Activated T-helper 1 cell treated with Interleukin-2 at 50 U/mL for 16 hours (primary cell): ENCODE measurements at places on chromosomes 7 and 10.

GRCh38 chr7:90337106-90337505, 9.4 kb upstream of the GTPBP10 start:
- DNase-seq = no peak

DNA sequence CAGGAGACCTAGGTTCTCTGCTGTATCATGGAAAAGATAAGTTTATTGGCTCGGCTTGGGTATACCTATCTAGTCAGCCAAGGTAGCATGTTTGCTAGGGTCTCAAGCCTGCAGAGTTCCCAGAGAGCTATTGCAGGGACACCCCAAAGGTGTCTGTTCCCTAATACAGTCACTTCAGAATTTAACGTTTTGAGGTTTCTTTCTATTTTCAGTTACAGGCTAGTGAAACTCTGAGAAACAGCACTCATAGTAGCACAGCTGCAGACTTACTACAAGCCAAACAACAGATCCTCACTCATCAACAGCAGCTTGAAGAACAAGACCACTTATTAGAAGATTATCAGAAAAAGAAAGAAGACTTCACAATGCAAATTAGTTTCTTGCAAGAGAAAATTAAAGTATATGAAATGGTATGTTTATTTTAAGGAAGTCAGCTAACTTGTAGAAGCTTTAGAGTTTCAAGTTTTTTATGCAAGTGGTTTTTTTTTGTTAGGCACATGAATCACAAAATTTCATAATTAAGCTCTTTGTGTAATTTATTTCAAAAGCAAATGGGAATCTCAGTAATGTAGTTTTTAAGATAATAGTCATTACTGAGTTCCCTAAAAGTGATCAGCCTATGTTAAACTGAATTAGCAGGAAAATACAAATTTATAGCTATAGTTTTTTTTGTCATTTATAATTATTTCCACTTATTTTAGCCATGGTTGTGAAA, 54.9 kb downstream of the AKAP9 start:
- DNase-seq = no peak

GRCh38 chr10:80268266-80268665, 21.2 kb downstream of the MAT1A start:
- no peak for DNase-seq

GRCh38 chr10:43166880-43167497, 28.7 kb downstream of the CSGALNACT2 start:
- no peak for DNase-seq

DNA sequence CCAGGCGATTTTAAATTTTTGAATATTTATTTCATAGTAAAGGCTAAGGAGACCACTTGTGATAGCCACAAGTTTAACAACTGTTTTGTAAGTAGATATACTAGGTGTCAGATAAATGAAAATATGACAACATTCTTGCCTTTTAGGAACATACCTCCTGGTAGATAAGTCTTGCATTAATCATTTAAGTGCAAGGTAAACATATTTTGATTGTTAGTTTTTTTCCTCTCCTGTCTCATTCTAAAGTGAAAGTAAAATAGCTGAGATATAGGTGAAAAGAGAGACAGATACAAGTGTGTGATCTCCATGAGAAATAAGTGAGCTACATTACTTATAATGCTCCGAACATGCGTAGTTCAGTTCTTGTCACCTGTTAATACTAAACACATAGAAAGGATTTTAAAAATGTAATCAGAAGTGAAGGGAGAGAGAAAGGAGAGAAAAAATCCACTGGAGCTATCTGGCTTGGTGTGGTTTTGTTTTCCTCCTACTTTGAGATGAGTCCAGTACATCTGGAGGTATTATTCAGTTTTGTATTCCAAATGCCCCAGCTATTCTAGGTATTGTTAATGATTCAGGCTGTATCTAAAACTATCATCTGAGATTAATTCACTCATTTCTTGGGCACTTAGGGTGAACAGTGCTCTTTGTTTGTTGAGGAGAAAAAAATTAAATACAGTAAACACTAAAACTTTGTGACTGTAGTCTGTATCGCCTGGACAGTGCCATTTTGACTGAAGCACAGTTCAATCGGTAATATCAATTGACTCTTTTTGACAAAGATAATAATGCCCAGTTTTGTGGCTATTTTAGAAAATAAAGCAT, 21.2 kb downstream of the GLCCI1 start:
- DNase-seq = no peak

DNA sequence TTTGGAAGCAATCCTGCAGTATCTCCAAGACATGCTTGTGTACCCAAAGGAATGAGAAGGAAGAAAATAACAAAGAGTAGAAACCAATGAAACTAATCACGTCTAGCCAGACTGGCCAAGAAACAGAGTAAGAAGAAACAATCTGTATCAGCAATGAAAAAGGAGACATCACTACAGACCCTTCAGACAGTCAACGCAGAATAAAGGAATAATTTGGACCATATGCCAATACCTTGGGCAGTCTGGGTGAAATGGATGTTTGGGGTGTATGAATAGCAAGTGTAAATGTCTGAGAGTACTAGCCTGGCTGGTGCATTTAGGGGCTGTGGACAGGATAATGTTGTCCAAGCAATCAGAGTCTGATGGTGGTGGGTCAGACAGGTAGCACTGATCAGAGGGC, 61.1 kb downstream of the SLC29A4 start:
- no peak for DNase-seq

- no peak for DNase-seq
Measured at GRCh38 chr10:87092861-87093631, 1.6 kb downstream of the GLUD1 start.

DNA sequence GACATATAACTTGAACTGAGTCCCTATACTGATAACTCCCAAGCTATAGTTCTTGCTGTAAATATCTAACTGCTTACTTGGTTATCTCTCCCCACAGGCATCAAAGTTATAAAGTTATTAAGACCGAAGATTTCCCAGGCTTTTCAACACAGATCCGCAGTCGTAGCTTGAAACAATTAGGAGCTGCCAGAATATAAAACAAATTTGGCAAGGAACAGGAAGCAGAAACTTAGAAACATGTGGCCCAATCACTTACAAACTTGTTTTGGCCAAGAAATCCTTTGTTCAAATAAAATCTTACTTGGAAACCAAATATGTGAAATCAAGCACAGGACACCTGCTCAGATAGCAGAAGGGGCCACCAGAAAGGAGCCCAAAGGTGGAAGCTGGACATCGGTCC, 9.0 kb downstream of the SLC16A12 start:
- DNase-seq = no peak

- no peak for DNase-seq
Measured at GRCh38 chr7:50346545-50347497, 42.3 kb downstream of the IKZF1 start.

DNA sequence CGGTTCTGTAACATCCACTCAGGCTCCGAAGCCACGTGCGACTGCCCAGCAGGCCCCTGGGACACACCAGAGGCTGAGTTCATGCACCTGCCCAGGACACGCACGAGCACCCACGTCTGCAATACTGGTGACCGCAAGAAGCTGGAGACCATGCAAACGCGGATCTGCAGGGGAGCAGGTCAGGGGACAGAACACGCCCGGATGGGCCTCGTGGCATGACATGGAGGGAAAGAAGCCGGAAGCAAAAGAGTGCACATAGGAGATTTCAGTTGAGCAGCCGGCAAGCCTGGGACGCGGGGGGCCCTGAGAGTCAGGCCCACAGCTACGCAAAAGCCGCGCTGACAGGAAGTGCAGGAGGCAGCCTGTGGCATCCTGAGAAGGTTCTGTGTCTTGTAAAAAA, 73.7 kb downstream of the FOXL3 start:
- no peak for DNase-seq

DNA sequence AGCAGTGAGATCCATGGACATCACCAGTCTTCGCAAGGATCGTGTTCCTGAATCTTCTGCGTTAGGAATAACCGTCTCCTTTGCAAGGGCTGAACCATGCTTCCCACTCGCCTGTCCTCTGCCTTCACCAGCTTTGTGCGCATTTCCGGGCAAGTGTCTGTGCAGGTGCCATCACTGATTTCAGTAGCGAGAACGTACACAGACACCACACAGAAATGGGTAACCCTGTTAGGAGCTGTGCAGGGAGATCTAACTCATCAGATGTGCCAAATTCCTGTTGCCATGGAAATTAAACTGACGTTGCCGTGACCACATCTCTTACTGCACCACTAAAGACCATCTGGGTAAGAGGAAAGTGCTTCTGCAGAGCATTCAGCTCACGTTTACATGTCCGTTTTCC, 146.3 kb downstream of the DIP2C start:
- DNase-seq = no peak

DNA sequence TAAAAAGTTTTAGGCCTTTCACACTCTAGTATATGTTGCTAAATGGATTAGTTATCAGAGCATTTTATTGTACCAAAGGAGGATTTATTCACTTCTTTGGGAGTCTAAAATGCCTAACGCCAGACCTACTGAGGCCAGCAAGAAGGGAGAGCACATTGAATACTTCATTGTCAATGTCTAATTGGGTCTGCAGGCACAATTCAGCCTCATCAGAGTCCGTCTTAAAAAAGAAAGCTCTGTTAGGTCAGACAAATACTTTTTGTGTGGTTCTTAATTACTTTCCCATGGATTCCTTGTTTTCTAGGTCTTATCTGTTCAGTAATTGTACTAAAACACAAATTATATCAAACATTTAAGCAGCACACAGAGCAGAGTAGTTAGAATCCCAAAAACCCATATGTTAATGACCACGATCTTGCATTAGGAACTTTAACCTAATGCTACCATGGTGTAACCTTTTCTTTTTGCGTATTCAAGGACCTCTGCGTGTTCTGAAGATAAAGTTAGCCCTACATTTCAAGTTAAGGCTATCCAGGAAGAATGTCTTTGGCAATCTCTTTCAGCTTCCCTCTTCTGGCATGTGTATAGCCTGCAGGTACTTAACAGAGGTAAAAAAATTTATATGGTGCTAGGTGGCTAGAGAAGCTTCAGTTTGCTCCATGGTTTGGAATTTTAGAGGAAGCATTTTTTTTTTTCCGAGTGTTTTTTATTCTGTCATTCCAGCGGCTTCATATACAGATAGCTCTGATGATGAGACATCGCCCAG, 45.7 kb upstream of the STRIP2 start:
- DNase-seq = no peak

DNA sequence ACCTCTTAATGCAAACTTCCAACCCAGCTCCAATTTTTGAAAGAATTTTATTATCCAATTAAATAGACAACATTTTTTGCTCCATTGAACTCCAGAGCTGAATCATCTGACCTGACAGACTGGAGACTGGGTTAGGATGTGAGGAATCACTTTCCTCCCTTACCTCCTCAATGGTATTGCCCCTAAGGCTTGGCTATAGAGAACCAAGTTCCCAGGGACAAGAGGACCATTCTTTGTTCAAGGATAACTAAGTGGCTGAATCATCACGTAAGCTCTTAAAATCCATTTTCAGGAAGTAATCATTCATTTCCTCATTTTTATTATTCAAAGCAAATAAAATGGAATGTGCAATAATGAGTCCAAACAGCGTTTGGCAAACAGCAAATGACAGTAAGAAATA, 335.1 kb downstream of the GATA3 start:
- DNase-seq = no peak

DNA sequence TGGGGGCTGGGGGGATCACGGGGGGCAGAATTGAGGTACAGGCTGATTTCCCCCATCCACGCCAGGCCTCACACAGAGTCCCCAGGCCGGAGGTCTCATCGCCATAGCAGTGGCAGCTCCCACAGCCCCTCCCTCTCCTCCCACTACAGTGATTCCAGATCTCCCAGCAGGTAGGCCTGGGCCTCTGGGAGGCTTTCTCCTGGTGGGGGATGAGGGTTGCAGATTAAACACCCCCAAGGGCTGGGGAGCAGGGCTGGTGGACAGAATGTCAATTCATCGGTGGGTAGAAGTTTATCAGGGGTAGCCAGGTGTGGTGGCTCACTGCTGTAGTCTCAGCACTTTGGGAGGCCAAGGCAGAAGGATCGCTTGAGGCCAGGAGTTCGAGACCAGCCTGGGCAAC, 37.2 kb upstream of the HSPB1 start:
- DNase-seq = no peak

DNA sequence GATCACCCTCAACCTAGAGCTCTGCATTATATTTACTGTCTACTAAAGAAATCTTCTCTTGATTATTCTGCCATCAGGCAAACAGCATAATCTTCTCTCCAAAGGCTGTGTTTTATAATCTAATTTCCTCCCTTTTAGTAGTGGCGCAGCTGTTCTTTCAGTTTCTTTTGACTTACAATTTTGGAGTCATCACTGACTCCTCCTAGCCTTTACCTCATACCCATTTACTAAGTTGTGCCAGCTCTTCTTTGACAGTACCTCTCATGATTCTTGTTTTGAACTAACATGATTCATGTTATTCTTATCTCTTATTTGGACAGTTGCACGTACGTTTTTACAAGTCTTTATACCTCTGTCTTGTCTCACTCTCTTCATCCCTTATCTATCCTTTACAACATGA, 113.0 kb downstream of the FOXP2 start:
- no peak for DNase-seq

- DNase-seq = no peak
Measured at GRCh38 chr7:1239803-1240516, 7.3 kb downstream of the UNCX start.

DNA sequence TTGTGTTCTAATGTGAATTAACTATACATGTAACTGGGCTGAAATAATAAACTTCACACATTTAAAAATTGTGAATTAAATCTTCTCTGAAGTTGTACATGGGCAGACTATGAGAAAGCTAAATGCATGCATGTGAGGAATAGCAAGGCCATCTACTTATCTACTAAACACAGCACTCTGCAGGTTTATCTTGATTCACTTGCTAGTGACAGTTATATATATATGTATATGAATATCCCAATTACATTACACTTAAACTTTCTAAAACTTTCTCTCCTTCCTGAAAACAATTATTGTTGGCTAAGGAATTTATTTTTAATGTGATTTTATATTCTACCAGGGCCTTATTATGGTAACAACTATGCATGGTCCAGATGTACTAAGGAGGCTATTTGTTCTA, 5.1 kb upstream of the SP4 start:
- no peak for DNase-seq

DNA sequence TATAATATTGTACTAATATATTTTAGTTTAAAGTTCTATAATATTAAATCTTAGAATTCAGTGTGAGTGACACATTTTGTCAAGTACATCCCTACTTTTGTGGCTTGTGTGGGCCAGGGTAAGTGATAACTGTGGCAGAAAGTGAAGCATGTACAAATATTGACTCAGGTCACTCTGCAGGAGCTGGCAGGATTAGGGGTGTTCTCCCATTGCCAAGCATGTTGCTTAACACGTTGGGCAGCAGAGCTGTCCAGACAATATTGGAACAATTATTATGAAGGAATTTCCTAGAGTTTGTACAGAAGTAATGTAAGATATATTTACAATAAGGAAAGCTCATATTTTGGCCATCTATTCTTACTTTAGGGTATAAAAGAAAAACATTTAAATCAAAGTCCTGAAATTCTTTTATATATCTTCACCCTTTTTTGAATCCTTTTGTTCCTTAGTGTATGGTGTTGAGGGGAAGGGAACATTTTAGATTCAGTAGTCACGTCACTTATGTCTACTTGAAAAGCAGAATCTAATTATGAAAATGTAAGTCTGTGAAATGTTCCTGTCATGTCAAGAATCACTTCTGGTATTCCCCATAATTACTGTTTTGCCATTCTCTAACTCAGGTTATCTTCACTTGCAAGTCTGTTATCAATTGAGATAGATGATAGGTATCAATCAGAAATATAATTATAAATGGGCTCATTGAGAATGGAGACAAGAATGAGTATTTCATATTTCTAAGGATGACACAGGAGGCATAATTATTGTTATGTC, 4.0 kb downstream of the HDAC9 start:
- DNase-seq = no peak

GRCh38 chr10:78433766-78434535, 400.3 kb downstream of the RPS24 start:
- no peak for DNase-seq

GRCh38 chr10:58919927-58920654, 256.4 kb upstream of the PHYHIPL start:
- DNase-seq = no peak
